A549 (cell line): ENCODE measurements at places on chromosomes 2 and 18. TPM values are rescaled to one million over a fixed set of nuclear protein-coding genes. Genes with fewer than 3 reads are reported as not detected.

DNA sequence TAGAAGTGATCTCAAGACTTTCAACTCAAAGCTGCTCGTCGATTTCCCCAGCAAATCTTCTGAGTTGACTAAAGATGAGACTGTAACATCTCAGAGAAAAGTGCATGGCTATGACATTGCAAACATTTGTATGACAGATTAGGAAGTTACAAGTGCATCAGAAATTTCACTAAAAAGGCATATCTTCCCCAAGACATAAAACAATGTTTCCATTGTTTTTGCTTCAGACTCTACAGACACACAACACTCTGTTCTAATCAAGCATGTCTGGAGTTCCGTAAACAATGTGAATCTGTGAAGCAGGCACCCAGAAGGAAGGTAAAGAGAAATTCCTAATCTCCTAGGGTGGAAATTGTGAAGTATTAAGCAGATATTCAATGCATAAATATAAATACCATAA lies 144.6 kb upstream of the LYPD1 start:
- DNase-seq, result no peak

GRCh38 chr2:240628808-240629618 lies 3.7 kb downstream of the GPR35 start:
- no peak for DNase-seq

DNA sequence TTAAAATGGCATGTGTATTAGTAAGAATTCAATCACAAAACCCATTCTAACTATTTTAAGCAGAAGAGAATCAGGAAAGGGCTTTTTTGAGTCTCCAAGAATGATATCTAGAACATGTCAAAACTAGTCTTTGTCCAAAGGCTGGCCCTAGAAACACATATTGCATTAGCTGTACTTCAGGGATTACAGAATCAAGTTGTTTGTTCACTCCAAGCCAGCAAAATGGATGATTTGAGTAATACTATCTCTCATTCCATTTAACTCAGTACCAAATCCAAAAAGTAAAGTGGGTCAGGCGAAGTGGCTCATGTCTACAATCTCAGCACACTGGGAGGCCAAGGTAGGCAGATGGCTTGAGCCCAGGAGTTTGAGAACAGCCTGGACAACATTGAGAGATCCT lies 41.3 kb downstream of the ATF2 start:
- no peak for DNase-seq

GRCh38 chr18:22446325-22446724 lies 28.6 kb upstream of the CTAGE1 start:
- no peak for DNase-seq

GRCh38 chr2:82226441-82226840 lies 1921.9 kb upstream of the LRRTM1 start:
- DNase-seq, result no peak

ANKRD62 gene
- polyA plus RNA-seq, result not detected in 3 replicates

PDE11A gene
- polyA plus RNA-seq, result 3.1 to 3.6 TPM (median 3.4 TPM) in 3 replicates
